Stimulated activated CD4-positive, alpha-beta T cell treated with anti-CD3 and anti-CD28 coated beads, Interleukin-4, amount 100 ng/mL, for 48 hours (primary cell): ENCODE measurements at places on chromosomes 1 and 21.

DNA sequence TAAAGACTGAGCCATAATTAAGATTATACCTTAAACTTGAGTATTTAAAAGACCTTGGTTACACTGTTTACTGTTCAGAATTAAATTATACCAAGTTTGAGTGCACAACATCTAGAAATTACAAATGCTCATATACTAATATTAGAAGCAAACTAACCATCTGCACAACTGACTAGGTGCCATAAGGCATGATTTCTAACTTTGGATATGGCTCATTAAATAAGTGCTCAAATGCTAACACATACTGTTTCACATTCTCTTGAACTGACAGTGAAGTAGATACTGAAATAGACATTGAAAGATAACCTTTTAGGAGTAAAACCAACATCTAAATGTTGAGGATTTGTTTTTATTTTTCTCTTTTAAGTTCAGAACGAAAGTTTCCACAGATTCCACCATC, 74.1 kb downstream of the PRKAA2 start:
- DNase-seq: no peak

- no peak for DNase-seq
Observed at GRCh38 chr1:184506481-184506880, 119.7 kb downstream of the C1orf21 start.

GRCh38 chr1:65147424-65148177, 402 bp upstream of the AK4 start:
- peak; percentile 45 for DNase-seq

GRCh38 chr1:64061430-64062104, 141.9 kb upstream of the UBE2U start:
- no peak for DNase-seq

GRCh38 chr1:32159189-32159588, 20.3 kb upstream of the TXLNA start:
- DNase-seq: no peak

DNA sequence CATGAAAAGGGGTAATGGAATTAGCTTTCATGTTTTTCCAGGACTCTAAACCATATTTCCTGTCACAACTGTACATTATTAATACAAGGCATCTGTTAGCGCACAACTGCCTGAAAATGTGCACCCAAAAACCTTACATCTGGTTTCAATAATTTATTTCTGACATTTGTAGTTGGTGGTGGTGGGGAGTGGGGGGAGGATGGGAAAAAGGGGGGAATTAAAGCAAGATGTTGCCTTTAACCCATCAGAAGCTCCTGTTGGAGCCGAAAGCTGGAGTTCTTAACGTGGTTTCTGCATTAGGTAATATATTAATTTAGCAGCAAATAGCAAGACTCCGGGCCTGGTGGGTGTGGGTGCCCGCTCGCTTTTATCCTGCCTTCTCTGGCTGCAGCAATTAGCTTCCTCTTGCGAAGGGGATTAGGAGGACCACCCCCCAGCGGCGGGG, 36.9 kb upstream of the HHAT start:
- DNase-seq: no peak

DNA sequence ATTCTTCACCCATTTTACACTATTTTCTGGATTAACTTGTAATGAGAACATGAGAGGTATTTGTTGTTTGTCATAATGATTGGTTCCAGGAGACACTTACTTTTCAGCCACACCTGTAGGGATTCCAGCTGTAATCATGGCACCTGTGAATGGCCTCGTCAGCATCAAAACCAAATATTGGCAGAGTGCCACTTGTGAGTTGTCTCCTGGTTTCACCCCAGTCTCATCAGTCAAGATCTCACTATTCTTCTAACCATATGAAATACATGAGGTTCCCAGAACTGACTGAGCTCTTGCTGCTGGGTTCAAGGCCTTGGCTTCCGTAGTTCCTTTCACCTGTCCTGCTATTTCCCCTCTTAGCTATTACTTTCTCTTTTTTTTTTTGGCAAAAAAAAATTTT, 246.6 kb upstream of the ADGRL2 start:
- DNase-seq: no peak

- no peak for DNase-seq
Observed at GRCh38 chr21:43376478-43376882, 50.5 kb downstream of the SIK1 start.

- no peak for DNase-seq
Observed at GRCh38 chr1:203176273-203177035, 828 bp upstream of the MYBPH start.

- no peak for DNase-seq
Observed at GRCh38 chr21:38301321-38302214, 44.8 kb downstream of the KCNJ15 start.

DNA sequence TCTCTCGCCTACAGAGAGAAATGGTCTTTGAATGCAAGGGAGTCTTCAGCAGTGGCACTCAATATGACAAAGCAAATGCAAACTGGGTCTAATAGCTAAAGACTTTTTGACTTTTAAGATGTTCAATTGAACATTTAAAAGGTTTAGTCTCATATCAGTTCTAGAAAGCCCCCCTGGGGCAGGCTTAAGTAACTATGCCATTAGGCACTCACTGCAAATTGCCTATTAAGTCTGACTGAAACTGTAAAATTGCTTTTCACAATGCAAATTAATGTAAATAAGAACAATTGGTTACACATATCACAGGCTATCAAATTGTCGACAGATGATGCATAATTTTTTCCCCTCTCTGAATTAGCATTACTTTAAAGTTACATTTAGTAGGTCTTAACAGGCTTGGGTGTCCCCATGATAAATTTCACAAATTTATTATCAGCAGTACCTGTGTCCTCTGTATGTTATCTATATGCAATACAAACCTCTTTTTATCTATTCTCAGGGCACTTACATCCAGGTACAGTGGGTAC, 329.1 kb downstream of the LRRIQ3 start:
- no peak for DNase-seq

DNA sequence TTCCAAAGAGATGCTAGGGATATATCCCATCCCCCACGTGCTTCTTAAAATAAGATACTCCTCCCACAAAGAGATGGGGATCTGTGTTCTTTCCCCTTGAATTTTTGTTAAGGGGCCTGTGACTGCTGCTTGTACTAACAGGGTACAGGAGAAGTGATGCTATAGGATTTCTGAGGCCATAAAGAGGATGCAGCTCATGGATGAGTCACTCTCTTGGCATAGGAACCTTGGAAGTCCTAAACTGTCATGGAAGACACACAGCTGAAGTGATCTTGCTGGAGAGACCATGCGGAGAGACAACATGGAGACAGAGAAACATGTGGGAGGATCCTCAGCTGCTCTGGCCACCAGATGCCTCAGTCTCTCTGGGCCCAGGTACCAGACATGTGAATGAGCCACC, 157.2 kb downstream of the S1PR1 start:
- DNase-seq: no peak

DNA sequence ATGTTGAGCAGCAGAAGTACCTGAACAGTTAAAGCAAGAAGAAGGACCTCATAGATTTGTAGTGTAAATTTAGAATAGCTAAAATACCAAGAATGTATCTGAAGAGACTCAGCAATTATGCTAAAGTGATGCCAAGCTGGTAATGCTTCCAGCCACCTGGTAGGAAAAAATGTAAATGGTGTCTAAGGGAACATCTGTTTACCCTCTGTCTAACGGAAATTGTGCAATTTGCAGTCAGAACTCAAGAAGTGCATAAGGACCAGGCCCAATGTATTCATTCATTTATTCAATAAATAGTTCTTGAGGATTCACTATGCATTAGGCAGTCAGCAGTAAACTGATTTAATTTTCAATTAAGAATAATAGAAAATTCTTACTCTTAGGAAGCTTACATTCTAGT, 116.0 kb upstream of the ADGRL4 start:
- DNase-seq: no peak

DNA sequence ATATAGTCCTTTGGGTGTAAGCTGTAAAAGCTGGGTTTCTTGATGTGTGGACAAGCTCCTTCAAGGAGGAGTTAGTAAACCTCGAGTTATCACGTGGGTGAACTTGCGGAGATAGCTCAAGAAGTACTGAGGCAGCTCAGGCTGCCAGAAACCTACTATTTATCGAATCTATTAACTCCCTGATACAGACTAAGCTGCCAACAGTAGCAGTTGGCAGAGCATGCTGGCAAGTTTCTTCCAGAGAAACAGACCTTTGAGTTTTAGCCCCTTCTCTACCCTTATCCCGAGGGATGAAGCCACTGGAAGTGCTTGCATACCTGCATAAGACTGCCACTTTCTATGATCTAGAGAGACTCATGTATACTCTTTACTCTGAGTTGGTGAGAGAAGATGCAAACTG, 624.5 kb upstream of the USP24 start:
- no peak for DNase-seq

GRCh38 chr1:21234779-21235178, 55.5 kb downstream of the ECE1 start:
- no peak for DNase-seq

DNA sequence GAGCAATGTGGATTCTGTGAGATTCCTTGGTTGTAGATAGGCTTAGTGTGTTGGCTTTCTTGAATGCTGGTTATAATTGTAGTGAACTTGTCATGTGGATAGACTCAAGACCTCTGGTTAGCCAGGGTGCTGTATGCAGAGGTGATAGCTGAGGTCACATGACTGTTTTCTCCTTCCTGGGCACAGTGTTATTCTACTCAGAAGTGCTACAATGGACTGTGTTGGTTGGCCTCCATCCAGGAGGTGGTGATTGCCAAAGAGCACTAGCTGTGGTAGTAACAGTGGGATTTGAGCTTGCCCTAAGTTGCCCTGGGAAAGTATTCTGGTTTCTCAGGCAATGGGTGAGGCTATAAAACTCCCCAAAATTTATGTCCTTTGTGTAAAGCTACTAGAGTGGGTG, 71.6 kb downstream of the SH3BGR start:
- DNase-seq: no peak

- no peak for DNase-seq
Observed at GRCh38 chr21:36980280-36981048, 14.0 kb upstream of the HLCS start.

- DNase-seq: no peak
Observed at GRCh38 chr1:25074351-25075227, 144.5 kb upstream of the RUNX3 start.

DNA sequence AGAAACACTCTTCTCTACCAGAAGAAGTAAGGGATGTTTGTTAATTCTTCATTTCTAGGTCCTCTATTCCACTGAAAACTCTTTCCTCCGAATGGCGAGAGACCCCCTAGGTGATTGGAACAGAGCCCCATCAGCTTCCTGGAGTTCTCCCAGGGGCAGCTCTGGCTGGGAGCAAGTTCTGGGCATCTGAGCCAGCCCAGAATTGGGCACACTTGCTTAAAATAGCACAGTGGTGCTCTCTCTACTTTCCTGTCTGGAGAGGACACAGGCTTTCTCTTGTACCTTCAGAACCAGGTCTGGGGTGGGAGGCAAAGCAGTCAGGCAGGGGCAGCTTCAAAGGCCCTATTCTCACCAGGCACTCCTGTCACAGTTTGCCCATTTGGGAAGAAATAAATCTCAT, 83.2 kb upstream of the CNTN2 start:
- DNase-seq: no peak

GRCh38 chr1:52748119-52748518, 21.9 kb downstream of the ZYG11B start:
- no peak for DNase-seq

DNA sequence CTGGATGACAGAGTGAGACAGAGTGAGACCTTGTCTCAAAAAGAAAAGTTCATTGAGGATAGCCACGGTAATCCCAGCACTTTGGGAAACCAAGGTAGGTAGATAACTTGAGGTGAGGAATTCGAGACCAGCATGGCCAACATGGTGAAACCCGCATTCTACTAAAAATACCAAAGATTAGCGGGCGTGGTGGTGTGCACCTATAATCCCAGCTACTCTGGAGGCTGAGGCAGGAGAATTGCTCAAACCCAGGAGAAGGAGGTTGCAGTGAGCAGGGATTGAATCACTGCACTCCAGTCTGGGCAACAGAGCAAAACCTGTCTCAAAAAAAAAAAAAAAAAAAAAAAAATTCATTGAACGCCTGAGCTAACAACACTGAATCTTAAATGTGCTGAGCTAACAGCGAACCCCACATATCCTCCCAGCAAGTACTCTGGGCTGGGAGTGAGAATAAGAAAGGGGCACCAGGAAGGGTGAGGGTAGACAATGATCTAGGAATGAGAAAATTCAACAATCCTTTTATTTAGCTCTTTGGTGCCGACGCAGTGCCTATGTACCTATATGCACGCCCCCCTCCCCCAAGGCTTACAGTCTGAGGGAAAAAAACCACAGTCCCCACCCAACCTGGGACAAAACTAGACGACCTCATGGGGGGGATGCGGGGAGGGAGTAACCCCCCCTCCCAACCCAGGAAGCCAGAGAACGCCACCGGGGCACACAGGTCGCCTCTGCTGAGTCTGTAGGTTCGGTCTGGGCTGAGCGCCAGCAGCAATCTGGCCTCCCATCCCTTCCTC, 1.4 kb upstream of the CACNA1S start:
- no peak for DNase-seq

GRCh38 chr1:178122283-178122682, 28.4 kb downstream of the RASAL2 start:
- no peak for DNase-seq

DNA sequence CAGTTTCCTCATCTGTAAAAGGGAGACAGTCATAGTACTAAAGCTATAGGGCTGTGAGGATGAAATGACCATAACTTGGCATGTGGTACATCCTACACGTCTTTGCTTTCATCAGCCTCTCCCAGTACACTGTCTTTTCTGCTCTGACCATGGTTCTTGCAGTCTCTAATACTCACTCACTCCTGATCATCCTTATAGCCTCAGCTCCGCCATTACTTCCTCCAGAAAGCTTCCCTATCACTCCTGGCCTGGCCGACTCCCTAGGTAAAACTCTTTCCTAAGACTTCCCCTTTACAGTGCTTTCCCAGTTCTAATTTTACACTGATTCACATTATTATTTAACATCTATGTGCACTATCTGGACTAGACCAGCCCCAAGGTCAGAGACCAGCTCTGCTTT, 5.0 kb upstream of the MRPL24 start:
- DNase-seq: no peak
